ENCODE measurements at places on chromosomes 7 and 10.

GRCh38 chr10:110300486-110300986 lies 4.2 kb downstream of the SMNDC1 start:
- H3K4me1 ChIP-seq, result no peaks in the 10 kb centered on the region
- no peak for DNase-seq
- peaks cover 6% of the 10 kb centered on the region for H3K36me3 ChIP-seq
- H3K27me3 ChIP-seq, result no peaks in the 10 kb centered on the region
- H3K4me3 ChIP-seq, result no peak overlapping the region

GRCh38 chr7:100567751-100568175 lies 5.9 kb downstream of the SAP25 start:
- no peaks in the 10 kb centered on the region for H3K36me3 ChIP-seq
- no peaks in the 10 kb centered on the region for H3K27me3 ChIP-seq
- peaks cover 10% of the 10 kb centered on the region for H3K4me1 ChIP-seq
- no peak for DNase-seq
- no peak overlapping the region for H3K27ac ChIP-seq
- no peak overlapping the region for H3K4me3 ChIP-seq

DNA sequence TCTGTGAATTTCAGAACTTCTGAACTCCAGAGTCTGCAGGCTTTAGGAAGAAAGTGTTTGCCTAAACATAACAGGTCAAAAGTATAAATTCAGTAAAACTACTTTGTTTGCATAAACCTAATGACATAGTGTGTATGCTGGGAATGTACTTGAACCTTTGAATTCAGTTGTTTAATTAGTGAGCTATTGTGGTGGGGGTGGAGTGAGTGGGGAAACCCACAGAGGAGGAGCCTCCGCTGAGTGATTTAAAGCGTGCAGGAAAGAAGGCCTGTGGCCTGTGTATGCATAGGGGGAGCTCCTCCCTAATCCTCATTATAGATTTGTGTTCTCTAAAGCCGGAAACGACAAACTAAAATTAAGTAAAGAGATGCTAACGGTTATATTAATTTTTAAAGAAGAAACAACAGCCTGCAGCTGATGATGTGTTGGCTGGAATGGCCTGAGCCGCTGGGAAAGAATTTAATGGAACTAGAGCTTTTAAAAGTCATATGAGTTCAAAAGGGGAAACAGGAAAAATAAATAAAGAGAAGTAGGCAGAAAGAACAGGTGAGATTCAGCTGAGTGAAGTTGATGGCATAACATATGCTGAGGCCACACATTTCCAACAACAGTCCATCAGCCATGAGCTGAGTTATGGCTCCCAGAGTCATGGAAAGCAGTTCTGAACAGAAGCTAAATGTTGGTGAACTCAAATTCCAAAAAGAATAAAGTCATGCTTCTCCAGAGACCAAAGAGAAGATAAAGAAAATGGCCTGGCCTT lies 595.0 kb downstream of the GRM8 start:
- no peaks in the 10 kb centered on the region for H3K4me1 ChIP-seq
- DNase-seq, result no peak
- no peaks in the 10 kb centered on the region for H3K27me3 ChIP-seq
- no peak overlapping the region for H3K27ac ChIP-seq
- no peak overlapping the region for H3K4me3 ChIP-seq

DNA sequence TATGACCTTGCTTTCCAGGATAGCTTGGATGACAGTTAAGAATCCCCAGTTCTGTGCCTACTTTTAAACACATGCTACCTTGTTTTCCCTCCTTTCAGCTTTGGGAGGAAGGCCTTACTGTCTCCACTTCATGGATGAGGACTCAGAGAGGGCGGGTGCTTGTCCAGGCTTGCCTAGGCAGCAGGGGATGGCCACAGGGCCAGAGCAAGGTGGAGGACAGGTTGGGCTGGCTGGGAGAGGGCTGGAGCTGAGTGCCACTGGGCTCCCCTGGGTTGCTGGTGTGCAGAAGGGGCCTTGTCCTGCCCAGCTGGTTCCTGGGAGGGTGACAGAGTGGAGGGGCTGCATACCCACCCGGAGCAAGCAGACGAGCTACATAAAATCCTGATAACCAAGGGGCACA lies 117.8 kb downstream of the GRK5 start:
- no peaks in the 10 kb centered on the region for H3K27me3 ChIP-seq
- no peak overlapping the region for H3K4me3 ChIP-seq
- H3K36me3 ChIP-seq, result no peaks in the 10 kb centered on the region
- H3K4me1 ChIP-seq, result no peaks in the 10 kb centered on the region
- no peak overlapping the region for H3K27ac ChIP-seq

GRCh38 chr7:81414411-81414810 lies 355.4 kb downstream of the HGF start:
- H3K4me3 ChIP-seq, result no peak overlapping the region
- H3K36me3 ChIP-seq, result no peaks in the 10 kb centered on the region
- no peak overlapping the region for H3K27ac ChIP-seq
- no peak for DNase-seq

DNA sequence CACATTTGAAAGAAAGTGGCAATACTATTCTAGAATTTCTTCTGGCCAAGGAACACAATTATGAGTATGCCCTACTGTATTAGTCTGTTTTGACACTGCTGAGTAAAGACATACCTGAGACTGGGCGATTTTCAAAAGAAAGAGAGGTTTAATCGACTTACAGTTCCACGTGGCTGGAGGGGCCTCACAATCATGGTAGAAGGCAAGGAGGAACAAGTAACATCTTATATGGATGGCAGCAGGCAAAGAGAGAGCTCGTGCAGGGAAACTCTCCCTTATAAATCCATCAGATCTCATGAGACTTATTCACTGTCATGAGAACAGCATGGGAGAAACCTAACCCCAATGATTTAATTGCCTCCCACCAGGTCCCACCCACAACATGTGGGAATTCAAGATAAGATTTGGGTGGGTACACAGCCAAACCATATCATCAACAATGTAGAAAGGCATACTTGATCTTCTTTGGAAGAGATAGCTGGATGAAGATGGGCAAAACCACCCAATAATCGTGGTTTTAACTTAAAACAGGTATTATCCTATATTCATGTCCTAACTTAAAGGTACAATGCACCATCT lies 113.9 kb downstream of the ETV1 start:
- H3K36me3 ChIP-seq, result no peaks in the 10 kb centered on the region
- no peak for DNase-seq
- H3K27ac ChIP-seq, result no peak overlapping the region
- H3K4me1 ChIP-seq, result no peaks in the 10 kb centered on the region
- no peaks in the 10 kb centered on the region for H3K27me3 ChIP-seq
- no peak overlapping the region for H3K4me3 ChIP-seq

GRCh38 chr10:62805231-62806099 lies 945 bp downstream of the ADO start:
- peak; percentile 77 for DNase-seq
- H3K27ac ChIP-seq, result peak overlapping the region; percentile 66
- H3K4me1 ChIP-seq, result no peaks in the 10 kb centered on the region
- H3K27me3 ChIP-seq, result no peaks in the 10 kb centered on the region

DNA sequence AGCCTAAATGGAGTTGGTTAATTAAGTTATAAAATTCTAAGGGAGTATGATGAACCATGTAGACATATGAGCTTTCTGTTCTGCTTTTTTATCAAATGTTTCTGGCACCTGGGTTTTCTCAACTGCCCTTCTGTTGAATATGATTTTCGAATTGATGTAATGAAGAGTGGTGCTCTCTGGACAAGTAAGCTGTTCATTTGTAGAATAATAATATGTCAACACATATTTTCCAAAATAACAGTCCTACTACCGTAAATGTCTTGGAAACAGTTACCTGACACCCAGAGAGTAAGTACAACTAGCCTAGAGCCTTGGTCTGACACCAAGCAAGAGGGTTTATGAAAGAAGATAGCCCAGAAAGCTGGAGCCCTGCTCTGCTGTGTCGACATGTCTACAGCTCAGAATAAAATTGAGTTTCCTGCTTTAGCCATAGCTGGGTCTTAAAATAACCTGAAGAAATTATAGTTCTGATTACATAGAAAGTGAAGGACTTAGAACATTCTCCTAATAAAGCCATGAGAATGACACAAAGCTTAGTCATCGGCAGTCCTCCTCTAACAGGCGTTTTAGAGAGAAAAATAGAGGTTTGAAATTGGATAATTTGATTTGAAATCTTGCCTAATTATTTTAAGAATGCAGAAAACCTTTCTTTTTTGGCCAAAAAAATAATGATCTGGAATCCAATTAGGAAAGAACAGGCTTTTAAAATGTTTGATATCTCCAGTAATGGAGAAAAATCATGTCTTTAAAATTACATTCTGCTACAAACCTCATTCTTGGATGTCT lies 25.1 kb downstream of the HDAC9 start:
- no peak overlapping the region for H3K27ac ChIP-seq
- H3K4me1 ChIP-seq, result no peaks in the 10 kb centered on the region
- H3K4me3 ChIP-seq, result no peak overlapping the region
- H3K27me3 ChIP-seq, result no peaks in the 10 kb centered on the region
- no peak for DNase-seq
- no peaks in the 10 kb centered on the region for H3K36me3 ChIP-seq

DNA sequence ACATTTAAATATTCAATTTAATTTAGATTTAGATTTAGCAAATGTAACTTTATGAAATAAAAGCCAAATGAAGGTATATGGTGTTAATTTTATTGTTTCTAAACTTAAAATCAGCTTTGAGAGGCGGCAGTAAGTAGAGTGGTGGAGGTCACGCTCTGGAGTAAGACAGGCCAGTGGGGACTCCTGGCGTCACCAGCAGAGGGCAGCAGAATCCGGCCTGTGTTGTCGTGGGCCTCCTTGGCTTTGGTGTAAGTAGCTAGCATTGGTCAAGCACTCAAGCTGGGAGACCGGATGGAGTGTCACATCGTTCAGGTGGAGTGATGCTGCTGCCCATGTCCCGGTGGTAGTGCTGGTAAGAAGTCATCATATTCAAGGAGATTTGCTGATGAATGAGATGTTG lies 98.7 kb upstream of the DNAJB6 start:
- no peak overlapping the region for H3K4me3 ChIP-seq
- peaks cover 2% of the 10 kb centered on the region for H3K36me3 ChIP-seq
- H3K4me1 ChIP-seq, result no peaks in the 10 kb centered on the region
- no peak overlapping the region for H3K27ac ChIP-seq
- no peaks in the 10 kb centered on the region for H3K27me3 ChIP-seq

- H3K36me3 ChIP-seq, result no peaks in the 10 kb centered on the region
- DNase-seq, result no peak
- H3K27me3 ChIP-seq, result no peaks in the 10 kb centered on the region
- no peak overlapping the region for H3K27ac ChIP-seq
These were observed 565.5 kb downstream of the SORCS3 start for GRCh38 chr10:105206616-105207015.

DNA sequence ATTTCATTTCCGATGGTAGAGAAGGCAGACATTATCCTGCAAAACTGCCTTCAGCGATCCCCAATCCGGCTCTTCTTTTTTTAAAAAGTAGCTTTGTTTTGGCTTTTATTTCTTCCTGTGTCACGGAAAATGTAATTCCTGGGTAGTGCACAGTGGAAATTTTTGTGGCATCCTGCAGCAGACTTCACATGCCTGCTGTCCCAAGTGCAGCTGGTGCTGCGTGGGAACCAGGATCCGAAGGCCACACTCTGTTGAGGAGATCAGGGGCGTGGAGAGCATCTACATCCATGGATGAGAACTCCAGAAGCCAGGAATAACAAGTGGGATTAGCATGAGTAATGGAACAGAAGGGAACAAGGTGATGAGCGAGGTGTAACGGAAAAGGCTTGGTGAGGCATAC lies 4.6 kb downstream of the VWA2 start:
- H3K4me1 ChIP-seq, result no peaks in the 10 kb centered on the region
- no peak for DNase-seq
- no peak overlapping the region for H3K27ac ChIP-seq
- no peaks in the 10 kb centered on the region for H3K27me3 ChIP-seq
- no peaks in the 10 kb centered on the region for H3K36me3 ChIP-seq

Measured in mesendoderm (in vitro differentiated cells).